ENCODE measurements at places on chromosomes 3 and 15.

GRCh38 chr3:169534439-169534838, 129.1 kb downstream of the MECOM start:
- no peak for ATAC-seq

DNA sequence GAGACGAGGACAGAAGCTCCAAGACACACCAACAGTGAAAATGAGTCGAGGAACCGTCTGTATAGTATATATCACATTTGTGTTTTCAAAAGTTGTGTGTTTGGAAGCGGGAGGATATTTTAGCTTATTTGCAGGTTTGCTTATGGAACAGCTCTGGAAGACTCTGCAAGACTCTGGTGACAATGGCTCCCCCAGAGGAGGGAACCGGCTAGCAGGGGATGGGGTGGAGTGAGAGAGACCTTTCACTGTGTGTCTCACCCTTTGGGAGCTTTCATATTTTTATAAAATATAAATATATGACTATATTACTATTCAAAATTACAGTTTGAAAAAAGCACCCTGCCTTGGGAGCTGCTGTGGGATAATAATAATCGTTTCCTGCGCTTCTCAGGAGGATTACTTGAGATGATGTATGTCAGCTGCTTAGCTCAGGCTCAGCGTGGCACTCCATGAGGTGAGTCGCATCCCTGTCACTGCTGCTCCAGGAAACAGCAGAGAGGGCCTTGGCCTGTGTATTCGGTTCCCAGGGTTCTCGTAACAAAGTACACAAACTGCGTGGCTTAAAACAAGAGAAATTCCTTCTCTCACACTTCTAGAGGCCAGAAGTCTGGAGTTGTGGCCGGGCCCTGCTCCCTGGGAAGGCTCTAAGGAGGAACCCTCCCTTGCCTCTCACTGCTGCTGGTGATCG, 183.9 kb downstream of the FAM43A start:
- ATAC-seq = no peak

DNA sequence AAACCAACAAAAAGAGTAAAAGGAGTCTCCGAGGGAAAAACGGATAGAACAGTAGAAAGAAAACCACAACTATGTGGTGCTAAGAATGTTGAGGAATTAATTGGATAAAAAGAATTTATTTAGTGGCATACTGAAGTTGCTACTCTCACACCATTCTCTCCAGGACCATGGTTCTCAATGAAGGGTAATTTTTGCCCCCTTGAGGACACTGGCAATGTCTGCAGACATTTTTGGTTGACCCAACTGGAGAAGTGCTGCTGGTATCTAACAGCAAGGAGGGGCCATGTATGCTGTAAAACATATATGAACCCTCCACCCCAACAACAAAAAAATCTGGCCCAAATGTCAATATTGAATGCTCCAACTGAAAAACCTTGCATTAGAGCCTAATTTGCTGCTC, 85.9 kb upstream of the CSPG5 start:
- ATAC-seq = no peak

DNA sequence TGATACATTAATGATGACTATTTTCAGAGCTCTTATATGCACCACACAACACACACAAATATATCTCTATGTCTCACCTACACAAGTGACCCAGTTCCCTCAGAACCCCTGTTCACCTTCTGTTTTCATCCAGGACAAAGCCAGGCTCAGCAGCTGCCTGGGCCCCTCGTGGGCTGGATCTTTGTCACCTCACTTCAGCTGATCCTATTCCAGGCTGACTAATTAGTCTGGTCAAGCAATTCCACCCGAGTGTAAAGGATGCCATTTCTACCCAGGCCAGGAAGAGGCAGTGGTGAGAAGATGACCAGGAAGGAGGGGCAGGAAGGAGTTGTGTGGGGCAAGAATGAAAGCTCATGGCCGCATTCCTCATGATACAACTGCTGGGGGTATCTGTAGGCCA, 62.3 kb downstream of the DHX30 start:
- ATAC-seq = no peak

- ATAC-seq = peak; percentile 73
Measured at GRCh38 chr15:73964736-73965093, 27.4 kb downstream of the STOML1 start.

GRCh38 chr3:13704174-13704573, 155.2 kb downstream of the FBLN2 start:
- no peak for ATAC-seq

DNA sequence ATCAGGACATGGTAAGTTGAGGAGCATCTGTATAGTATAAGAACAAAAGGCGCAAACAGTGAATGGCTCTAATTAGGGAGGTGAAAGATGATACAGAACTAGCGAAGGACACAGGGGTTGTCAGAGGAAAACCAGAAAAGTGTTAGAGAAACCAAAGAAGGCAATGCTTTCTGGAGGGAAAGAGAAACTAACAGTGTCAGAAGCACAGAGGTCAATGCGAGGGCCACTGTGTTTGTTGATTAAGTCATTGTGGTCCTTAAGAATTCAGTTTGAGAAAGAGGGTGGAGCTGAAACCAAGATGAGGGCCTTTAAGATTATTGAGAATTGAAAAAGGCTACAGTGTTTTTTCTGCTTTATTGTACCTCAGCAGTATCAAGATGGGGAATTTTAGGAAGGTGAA, 28.8 kb downstream of the ATG7 start:
- ATAC-seq = peak; percentile 82

- no peak for ATAC-seq
Measured at GRCh38 chr3:150388498-150389418, 19.3 kb upstream of the TSC22D2 start.

DNA sequence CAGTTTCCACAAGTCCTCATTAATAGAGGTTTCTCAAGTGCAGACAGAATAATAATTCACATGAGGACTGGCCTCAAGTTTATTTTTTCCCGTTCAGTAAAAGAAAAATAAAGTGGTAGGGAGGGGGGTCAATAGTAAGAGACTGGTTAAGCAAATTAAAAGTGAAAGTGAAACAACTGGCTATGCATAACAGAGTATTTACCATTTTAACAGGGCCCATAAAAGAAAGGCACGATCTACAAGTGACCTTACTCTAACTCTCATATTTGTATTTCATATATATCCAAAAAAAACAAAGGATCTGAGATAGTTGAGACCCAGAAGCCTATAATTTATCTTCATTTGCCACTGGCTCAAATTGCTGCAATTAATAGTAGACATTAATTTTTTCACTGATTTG, 686.3 kb downstream of the NTRK3 start:
- no peak for ATAC-seq

DNA sequence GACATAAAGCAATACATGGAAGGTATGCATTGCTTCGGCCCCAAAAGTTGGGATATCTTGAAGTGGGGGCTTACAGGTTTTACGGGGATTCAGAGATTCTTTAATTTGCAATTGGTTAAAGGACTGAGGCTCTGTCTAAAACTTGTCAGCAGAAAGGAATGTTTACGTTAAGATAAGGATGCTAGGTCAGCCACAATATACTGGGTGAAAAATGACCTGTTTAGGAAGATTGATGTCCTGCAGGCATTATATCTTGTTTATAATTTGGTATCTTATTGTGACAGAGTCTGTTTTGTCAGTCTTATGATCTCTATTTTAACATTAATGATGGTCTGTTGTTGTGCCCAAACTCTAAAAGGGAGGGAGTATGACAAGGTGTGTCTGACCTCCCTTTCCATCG, 15.3 kb upstream of the CCNDBP1 start:
- ATAC-seq = no peak

DNA sequence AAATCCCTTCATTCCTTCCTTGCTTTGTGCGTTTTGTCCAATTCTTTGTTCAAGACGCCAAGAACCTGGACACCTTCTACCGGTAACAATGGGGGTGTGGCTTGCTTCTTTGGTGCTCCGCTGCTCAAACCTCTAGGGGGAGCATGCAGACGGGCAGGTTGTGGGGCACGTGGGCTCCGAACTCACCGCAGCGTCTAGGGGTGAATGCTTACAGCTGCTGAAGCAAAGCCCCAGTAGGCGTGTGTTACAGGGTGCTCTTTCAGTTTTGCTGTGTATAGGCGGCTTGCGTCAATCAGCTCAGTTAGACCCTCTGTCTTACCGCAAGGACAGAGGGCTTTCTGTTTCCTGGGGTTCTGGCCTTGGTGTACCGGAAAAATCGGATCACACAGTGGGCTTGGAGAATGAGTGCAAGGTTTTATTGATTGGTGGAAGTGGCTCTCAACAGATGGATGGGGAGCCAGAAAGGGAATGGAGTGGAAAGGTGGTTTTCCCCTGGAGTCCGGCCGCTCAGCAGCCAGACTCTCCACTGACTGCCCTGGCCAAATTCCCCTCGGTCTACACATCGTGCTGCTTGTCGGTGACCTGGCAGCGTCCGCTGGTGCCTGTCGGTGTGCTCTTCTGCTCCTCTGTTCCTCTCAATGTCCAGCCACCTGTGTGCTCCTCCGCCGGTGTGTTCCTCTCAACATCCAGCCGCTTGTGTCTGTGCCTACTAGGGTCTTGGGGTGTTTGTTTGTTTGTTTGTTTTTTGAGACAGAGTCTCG, 1.2 kb upstream of the LRRC34 start:
- ATAC-seq = peak; percentile 71

DNA sequence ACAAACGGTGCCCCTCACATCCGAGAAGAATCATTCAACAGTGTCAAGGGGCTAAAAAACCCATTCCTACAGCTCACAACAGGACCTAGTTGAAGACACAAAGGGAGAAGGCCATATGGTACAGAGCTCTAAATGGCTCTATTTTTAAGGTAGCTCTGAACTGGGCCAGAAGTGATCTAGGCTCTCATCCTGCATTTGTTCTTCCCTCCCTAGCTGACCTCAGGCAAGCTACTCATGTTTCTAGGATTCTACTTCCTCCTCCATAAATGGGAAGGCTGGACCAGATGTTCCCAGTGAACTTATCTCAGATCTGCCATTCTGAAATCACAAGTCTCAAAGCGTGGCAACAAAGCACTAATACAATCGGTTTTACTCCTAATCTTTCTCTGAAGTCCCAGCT, 62.3 kb downstream of the CPNE4 start:
- no peak for ATAC-seq

DNA sequence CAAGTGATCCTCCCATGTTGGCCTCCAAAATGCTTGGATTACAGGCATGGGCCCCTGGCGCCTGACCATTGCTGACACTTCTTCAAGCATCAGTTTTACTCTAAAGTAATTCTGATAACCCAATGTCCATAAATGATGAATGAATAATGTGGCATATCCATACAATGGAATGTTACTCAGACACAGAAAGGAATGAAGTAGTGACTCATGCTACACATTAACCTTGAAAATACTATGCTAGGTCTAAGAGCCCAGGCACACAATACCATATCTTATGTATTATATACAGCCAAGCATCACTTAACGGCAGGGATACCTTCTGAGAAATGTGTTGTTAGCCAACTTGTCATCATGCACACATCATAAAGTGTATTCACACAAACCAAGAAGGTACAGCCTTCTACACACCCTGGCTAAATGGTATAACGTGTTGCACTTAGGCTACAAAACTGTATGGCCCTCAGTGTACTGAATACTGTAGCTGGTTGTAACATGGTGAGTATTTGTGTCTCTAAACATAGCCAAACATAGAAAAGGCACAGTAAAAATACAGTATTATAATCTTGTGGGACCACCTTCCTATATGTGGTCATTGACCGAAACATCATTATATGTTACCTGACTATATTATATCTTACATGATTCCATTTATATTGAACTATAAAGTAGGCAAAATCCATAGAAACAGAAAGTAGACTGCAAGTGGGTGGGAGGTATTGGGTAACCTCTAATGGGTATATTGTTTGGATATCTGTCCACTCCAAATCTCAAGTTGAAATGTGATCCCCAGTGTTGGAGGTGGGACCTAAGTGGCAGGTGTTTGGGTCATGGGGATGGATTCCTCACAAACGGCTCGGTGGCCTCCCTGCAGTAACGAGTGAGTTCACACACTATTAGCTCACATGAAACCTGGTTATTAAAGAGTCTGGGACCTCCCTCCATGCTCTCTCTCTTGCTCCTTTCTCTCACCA, 31.4 kb downstream of the MKRN2 start:
- ATAC-seq = no peak

- no peak for ATAC-seq
Measured at GRCh38 chr3:57233799-57234198, 6.3 kb downstream of the APPL1 start.

GRCh38 chr15:71201477-71201876, 86.2 kb downstream of the THSD4 start:
- ATAC-seq = no peak

GRCh38 chr3:182731764-182732163, 61.5 kb upstream of the ATP11B start:
- no peak for ATAC-seq

- ATAC-seq = no peak
Measured at GRCh38 chr3:123340336-123340735, 108.6 kb downstream of the ADCY5 start.

GRCh38 chr15:48644467-48644826, 1.1 kb downstream of the FBN1 start:
- ATAC-seq = no peak

DNA sequence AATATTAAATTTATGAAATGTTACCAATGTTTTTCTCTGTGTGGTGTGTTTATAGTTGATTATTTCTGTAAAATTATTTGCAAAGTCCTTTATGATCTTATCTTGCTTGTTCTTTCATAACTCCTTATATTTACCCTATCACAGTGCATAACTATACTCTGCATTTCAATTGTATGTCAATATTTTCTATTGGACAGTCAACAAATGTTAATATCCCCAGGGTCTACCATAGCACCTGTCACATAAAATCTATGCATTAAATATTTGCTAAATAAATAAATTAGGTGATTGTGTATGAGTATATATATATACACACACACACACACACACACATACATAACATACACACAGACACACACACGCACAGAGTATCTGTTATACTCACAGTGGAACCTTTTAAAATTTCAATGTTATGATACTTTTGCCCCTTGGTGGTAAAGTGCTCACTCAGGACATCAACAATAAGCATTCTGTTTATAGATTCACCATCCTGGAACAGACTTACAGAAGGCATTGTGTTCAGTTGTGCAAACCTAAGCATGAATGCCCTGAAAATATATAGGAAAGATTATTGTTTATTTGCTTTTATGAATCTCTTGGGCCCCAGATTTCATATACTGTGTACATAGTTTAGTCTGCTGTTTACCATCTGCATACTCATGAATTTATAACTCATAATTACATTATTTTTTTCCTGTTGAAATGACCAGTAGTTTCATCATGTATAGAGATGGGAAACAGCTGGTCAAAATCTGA, 443.7 kb downstream of the EPHA6 start:
- ATAC-seq = no peak

- ATAC-seq = no peak
Measured at GRCh38 chr3:187628169-187628568, 42.0 kb downstream of the SST start.

GRCh38 chr3:196619223-196619622, 20.3 kb upstream of the NRROS start:
- no peak for ATAC-seq

- ATAC-seq = no peak
Measured at GRCh38 chr3:48157950-48158376, 30.3 kb downstream of the CDC25A start.

GRCh38 chr15:90062023-90062442, 40.2 kb downstream of the IDH2 start:
- peak; percentile 41 for ATAC-seq

- ATAC-seq = peak; percentile 56
Measured at GRCh38 chr3:126134219-126134975, 46.0 kb downstream of the ALDH1L1 start.

GRCh38 chr15:38528294-38528693, 36.3 kb downstream of the RASGRP1 start:
- peak; percentile 49 for ATAC-seq
